Stimulated activated CD4-positive, alpha-beta T cell treated with anti-CD3 and anti-CD28 coated beads, Interleukin-15, amount 100 ng/mL, for 48 hours (primary cell): ENCODE measurements at places on chromosomes 1 and 21.

DNA sequence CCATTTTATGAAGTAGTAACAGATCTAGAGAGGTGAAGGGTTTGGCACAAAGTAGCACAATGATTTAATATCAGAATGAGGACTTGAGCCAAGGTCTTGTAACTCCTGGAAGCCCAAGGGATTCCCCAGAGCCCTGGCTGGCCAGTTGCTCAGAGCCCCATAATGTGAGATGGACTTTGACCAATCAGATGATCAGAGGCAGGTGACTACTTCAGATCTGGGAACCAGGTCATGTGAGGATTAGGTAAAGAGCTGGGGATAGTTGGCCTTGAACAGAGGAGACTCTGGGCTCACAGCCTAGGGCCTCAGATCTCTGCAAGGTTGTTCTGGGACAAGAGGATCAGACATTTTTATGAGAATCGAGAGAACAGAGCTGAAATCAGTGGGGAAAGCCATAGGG lies 18.9 kb downstream of the SHISAL2A start:
- no peak for DNase-seq

DNA sequence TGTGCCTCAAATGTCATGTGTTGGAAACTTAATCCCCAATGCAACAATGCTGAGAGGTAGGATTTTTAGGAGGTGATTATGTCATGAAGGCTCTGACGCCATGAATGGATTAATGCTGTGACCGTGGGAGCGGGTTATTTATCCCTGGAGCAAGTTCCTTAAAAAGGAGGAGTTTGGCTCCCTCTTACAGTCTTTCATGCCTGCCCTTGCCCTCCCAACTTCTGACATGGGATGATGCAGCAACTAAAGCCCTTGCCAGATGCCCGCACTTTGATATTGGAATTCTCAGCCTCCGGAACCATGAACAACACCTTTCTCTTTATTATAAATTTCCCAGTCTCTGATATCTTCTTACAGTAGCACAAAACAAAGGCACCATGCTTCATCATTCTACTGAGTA lies 685.3 kb upstream of the CHRM3 start:
- DNase-seq = no peak

- peak; percentile 26 for DNase-seq
Measured at GRCh38 chr1:111507411-111508201, 4.2 kb upstream of the ADORA3 start.

- DNase-seq = no peak
Measured at GRCh38 chr1:11978301-11978700, 1.9 kb upstream of the MFN2 start.

- no peak for DNase-seq
Measured at GRCh38 chr1:221356693-221357092, 385.2 kb downstream of the DUSP10 start.
